Fibroblast of the aortic adventitia (primary cell): ENCODE measurements at places on chromosomes 5 and 9. TPM values are rescaled to one million over a fixed set of nuclear protein-coding genes. Genes with fewer than 3 reads are reported as not detected.

PCDHAC2 gene
- total RNA-seq: 0.57 TPM in 1 of 2 replicates, not detected in the other

SHB gene
- total RNA-seq: 4.5 and 26.5 TPM in 2 replicates

SPINK5 gene
- not detected in 2 replicates for total RNA-seq

SLC25A25 gene
- 15.2 and 20.2 TPM in 2 replicates for total RNA-seq

N4BP3 gene
- 0.18 and 0.65 TPM in 2 replicates for total RNA-seq

FIBCD1 gene
- total RNA-seq: 0.27 TPM in 1 of 2 replicates, not detected in the other

SMU1 gene
- 22.4 and 29.4 TPM in 2 replicates for total RNA-seq

GOLM1 gene
- 53.5 and 72.0 TPM in 2 replicates for total RNA-seq

PCDHA8 gene
- 0.09 and 0.25 TPM in 2 replicates for total RNA-seq

FGD3 gene
- total RNA-seq: not detected in 2 replicates

PLCXD3 gene
- total RNA-seq: 13.0 and 17.7 TPM in 2 replicates

CSF1R gene
- total RNA-seq: under 0.01 and 0.16 TPM in 2 replicates

PCDHB15 gene
- total RNA-seq: 0.09 TPM in 1 of 2 replicates, not detected in the other

HARS2 gene
- total RNA-seq: 22.7 and 39.0 TPM in 2 replicates

QRFP gene
- not detected in 2 replicates for total RNA-seq

CAMK2A gene
- 0.09 TPM in 1 of 2 replicates, not detected in the other for total RNA-seq

TMC1 gene
- 0.36 and 0.49 TPM in 2 replicates for total RNA-seq

C9orf85 gene
- 14.6 and 87.3 TPM in 2 replicates for total RNA-seq

TTF1 gene
- total RNA-seq: 10.6 and 17.8 TPM in 2 replicates

SLC27A6 gene
- not detected in 2 replicates for total RNA-seq

SLC34A3 gene
- total RNA-seq: not detected in 2 replicates

PTAR1 gene
- 34.0 and 119 TPM in 2 replicates for total RNA-seq

KIF12 gene
- total RNA-seq: not detected in 2 replicates

PDLIM4 gene
- 37.3 and 41.8 TPM in 2 replicates for total RNA-seq

FOXD4L5 gene
- total RNA-seq: under 0.01 TPM in 1 of 2 replicates, not detected in the other

SPAAR gene
- total RNA-seq: not detected in 2 replicates

SPINK1 gene
- total RNA-seq: not detected in 2 replicates

LCN1 gene
- total RNA-seq: not detected in 2 replicates

LIX1 gene
- total RNA-seq: not detected in 2 replicates

ANKRD31 gene
- total RNA-seq: 0.16 and 0.18 TPM in 2 replicates

NREP gene
- 42.0 and 102 TPM in 2 replicates for total RNA-seq
